ENCODE measurements at places on chromosomes 6 and 20.

GRCh38 chr6:113591896-113592827 is 265.0 kb upstream of the MARCKS start:
- no peak for DNase-seq

DNA sequence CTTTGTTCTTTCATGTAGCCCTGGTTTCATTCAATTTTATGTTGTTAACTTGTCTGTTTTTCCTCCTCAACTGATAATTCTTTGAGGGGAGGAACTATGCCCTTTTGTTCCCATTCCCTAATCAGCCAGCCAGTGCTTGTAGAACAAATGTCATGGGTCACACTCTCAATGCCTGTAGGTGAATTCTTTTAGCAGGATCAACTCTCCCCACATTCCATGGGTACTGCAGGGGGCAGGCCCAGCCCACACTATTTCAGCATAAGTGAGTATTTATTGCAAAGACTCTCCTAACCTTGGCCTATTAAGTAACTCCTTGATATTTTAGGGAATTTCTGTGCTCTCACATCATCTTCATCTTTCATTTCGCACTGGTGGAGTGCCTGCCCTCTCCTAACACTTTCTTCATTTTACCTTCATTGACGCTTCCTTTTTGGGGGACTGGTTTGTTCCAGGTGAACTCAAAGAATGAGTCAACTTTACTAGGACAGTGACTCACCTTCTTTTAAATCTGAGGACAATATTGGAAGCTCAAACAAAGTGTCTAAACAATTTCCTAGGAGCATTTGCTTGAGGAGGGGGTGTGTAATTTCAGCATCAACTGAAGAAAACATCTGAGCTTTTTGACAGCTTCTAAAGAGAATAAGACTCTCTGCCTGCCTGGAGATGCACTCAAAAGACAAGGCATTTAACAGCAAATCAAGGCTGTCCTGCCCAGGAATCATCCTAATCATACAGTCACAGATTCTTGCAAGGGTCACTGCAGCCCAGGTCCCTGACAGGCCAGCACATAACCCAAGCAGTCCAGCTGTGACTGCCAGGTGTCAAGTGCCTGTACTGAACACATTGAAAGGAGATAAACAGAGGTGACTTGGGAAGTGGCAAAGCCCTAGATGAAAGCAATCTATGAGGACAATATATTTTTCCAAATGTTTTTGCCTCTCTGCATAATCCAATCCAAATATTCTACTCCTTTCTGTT is 263.9 kb upstream of the PRND start:
- DNase-seq, result no peak

GRCh38 chr6:47362857-47363461 is 53.3 kb upstream of the TNFRSF21 start:
- DNase-seq, result no peak

DNA sequence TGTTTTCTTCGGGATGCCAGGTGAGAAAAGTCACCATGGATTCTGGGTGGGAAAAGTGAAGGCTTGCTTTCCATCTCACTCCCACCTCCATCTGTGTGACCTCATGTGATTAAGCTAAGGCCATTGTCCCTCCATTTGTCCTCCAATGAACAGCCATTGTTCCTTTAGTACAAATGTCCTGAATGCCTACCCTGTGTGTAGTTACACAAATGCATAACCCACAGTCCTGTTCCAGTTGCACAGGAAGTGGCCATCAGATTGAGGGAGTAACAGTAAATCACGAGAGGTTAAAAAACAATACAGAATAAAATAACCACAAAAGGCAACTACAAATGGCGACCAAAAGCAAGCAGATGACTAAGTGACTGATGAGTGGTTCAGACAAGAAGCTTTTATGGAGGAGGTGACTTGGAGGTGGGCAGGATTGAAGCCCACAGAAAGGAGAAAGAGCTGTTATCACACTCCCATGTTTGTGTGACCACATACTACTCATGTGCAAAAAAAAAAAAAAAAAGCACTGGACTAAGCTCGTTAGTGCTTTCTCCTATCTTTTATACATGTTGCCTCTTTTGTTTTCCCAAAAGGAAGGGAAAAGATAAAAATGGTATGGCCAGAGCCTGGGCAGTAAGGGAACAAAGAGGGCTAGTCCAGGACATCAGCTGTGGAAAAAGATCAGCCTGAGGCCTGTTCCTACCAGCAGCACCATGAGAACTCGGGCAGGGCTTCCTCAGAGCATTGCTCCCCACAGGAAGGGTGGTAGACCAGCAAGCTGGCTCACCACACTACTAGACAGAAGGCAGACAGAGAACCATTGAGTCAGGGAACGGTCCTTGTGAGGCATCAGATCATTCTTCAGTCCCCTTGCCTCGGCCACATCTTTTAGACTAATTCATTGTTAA is 111.0 kb downstream of the TFAP2A start:
- DNase-seq, result no peak

DNA sequence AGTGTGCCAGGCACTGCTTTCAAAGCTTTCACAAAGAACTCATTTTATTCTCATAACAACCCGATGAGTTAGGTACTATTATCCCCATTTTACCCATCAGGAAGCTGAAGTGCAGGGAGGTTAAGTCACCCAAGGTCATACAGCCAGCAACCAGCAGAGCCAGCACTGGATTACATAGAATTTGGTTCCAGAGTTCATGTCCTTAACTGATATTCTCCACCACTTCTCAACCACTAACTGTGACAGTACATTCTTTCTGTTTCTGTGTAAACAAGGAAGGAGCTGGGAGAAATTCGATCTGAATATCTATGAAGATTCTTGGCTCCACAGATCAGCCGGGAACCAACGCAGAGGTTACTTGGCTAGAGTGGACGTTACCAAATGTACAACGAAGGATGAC is 98.0 kb downstream of the KIF16B start:
- no peak for DNase-seq

DNA sequence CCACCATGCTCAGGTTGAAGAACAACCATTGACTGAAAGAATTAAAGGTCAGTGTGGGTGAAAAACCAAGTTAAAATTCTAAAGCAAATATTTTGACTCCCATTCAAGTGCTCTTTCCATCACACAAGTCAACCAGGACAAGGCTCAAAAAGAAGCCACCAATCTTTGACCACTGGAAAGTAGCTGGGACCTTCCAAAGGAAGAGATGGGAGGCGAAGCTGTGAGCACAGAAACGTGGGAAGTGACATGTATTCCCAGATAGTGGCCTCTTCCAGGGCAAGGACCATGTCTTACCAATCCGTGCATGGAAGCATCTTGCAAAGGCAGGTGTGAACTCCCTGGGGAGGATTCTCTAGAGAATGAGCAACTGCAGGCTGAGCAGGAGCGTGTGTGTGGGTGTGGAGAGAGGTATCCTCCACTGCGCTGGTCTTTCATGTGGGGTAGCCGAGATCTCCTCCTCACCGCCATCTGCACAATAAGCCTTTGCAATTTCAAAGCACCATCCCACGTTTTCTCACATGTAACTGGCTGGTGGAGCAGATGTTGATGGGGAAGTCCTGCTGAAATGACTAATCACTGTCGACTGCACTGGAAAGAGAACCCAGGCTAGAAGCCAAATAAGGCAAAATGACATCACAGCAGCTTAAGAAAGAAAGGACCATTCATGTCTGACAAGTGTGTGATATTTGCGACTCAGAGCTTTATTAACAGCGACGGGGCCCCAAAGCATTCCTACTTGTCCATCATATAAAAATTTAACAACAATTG is 189.4 kb upstream of the RREB1 start:
- DNase-seq, result no peak

GRCh38 chr6:81262656-81263055 is 489.8 kb downstream of the TENT5A start:
- DNase-seq, result no peak

- no peak for DNase-seq
Observed at GRCh38 chr6:113178349-113178748, 678.8 kb upstream of the MARCKS start.

GRCh38 chr6:23371132-23371915 is 754.7 kb upstream of the NRSN1 start:
- DNase-seq, result no peak

DNA sequence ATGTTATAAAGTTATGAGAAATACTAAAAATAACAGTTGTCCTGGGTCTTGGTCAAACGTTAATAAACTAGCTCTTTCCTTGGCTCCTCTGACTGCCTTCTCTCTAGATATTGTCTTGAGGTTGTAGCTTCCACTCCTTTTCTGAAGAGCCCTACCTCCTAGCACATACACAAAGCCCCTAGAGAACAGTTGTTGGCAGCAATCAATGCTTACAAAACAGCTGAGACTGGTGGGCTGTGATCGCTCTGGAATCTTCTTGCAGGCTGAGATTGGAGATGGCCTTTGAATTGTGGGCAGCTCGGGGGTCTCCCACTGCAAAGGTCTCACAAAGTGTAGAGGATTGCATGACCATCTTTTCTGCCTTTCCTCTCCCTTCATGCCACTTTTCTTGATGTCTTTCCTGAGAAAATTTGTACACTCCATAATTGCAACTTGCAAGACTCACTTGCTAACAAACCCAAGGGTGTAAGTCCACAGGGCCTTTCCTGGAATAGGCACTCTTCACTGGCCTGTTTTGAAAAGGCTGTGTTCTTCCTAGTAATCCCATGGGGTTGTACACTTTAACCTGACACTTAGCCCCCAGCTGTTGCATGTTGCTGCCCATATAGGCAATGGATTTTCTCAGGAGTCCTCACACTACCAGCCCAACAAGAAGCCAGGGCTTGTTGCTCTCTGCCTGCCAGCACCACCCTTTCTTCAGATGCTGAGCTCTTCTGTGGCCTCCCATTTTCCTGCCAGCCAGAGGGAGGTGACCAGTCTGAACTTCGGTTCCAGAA is 99.9 kb downstream of the TCP11 start:
- no peak for DNase-seq

Data from right cardiac atrium (tissue), 5 donors.